Fibroblast of the conjunctiva (primary cell): ENCODE measurements at places on chromosomes 2 and 18.

DNA sequence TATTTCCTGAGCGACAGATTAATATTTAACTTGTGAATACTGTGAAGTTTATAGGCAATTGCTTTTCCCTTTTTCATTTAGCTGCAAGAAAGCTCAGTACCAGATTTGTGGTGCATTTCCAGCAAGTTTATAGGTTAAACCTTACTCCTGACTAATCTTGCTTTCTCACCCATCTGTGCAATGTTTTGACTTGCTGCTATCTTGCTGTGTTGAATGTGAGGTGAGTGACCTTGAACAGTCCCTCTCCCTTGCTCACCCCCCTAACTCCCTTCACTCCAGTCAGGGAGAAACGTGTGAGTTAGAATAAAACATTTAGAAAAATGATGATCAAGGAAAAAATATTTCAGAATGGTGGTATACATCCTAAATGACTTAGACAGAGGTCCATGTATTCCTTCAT lies 39.8 kb upstream of the PARD3B start:
- DNase-seq: no peak

DNA sequence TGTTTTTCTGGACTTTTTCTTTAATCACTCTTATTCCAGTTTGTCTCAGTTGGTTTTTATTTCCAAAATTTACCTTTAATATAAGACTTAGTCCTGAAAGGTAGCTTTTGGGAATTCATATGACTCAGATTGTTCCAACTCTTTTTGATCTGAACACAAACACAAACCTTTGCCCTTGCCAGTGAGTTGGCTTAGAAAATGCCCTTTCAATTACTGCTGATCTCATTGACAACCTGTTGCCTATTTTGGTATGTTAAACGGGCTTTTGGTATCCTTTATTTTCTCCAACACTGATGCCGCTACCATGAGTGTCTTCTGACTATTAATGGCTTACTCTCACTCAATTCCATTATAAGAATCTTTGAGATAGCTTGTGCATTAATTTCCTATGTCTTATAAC lies 143.4 kb downstream of the GULP1 start:
- DNase-seq: no peak

DNA sequence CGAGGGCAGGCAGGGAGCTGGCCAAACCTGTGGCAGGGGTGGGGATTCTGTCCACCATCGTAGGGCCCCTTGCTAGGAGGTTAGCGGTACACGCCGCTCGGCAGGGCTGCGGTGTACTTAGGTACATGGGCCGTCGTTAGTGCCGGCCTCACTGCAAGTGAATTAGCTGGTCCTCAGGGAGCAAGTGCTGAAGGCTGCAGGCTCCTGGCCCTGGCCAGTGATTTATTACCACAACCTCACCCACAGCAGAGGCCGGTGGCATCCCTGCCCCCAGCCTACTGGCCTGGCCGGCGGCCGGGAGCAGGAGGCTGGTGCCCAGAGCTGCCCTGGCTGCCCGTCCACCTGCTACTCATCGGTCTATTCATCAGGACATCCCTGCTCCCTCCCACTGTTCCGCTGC lies 19.6 kb upstream of the PTMA start:
- DNase-seq: no peak

DNA sequence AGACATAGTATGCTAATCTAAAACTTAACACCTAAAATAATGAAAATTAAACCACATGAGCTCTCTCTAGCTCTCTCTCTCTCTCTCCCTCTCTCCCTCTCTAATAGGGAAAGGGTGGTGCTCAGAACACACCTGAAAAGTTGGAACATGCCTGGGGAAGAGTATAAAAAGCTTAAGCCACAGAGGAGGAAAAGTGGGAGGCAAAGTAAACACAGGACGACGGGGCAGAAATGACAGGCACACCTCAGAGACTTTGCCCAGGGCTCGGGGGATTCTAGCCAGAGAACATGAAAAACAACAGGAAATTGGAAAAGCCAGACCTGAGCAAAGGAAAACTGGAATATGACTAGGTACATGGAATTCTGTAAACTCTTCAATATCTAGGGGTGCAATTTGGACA lies 666.1 kb downstream of the BCL11A start:
- no peak for DNase-seq

DNA sequence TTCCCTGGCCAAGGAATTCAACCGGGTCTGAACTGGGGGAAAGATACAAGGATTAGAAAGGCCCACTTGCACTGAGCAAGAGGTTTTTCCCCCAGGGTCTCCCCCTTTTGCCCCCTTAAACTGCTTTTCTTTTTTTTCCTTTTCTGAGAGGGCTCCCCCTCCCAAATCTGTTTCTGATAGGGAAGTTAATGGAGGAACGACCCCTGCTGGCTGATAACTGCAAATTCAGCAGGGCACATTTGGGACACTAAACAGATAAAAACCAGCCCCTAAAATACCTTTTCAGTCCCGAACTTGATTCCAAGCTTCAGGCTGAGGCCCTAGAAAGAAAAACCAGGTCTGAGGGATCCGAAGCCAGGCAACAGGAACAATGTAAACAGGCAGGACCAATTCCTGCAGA lies 1012.4 kb upstream of the CRIM1 start:
- no peak for DNase-seq

DNA sequence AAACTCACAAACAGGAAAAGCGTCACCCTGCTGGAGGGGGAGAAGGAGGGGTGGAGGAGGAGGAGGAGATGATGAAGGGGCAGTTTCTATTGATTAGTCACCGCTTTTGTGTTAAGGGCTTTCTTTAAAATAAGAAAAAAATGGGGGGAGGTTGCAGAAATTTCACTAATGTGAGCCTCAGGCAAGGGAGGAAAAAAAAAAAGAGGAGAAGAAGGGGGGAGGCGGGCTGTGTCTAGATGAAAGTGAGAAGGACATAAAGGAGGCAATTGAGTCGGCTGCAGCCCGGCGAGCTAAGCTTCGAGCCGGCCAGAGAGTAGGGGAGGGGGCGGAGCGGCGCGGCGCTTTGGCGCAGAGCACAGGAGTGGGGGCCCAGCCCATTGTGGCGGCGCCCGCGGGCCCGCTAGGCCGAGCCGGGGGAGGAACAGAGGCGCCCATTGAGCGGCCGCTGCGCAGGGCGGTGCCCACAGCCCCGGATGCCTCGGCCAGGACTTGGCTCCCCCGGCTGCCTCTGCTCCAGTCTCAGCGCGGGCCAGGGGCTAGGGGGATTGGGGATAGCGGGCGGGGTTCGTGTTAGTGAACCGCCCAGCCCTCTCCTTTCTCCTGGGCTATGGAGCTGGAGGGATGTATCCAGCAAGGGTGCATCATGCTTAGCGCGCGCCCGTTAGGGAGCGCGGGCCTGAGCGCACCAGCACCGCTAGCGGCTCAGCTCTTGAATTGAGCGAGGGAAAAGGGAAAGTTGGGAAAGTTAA lies 7.9 kb downstream of the PAX3 start:
- DNase-seq: no peak

GRCh38 chr2:215613280-215613679 lies 177.4 kb upstream of the FN1 start:
- DNase-seq: no peak

- DNase-seq: no peak
Measured at GRCh38 chr2:169221745-169222369, 140.5 kb downstream of the LRP2 start.

- no peak for DNase-seq
Measured at GRCh38 chr2:96437512-96437911, 67.6 kb downstream of the NEURL3 start.
